ENCODE measurements at places on chromosomes 4 and X.
A peak's percentile ranks its signal among the peaks of the same experiment; 100 is the strongest.

DNA sequence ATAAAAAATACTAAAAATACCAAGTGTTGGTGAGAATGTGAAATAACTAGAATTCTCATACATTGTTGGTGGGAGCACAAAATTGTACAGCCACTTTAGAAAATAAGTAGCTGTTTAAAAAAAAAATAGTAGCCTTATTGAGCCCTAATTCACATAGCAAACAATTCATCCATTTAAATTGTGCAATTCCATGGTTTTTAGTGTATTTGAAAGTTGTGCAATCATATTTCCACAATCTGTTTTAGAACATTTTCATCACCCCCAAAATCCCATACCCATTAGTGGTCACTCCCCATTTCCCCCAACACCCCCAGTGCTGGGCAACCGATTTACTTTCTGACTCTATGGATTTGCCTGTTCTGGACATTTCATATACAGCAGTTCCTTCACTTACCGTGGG lies 37.1 kb downstream of the STX18 start:
- DNase-seq = no peak

DNA sequence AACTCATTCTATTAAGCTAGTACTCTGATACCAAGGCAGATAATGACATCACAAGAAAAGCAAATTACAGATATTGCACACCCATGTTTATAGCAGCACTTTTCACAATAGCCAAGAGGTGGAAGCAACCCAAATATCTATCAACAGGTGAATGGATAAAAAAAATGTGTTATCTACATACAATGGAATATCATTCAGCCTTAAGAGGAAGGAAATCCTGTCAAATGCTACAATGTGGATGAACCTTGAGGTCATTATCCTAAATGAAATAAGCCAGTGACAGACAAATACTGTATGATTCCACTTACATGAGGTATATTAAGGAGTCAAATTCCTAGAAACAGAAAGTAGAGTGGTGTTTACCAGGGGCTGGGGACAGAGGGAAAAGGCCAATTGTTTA lies 14.3 kb downstream of the FABP2 start:
- no peak for DNase-seq

DNA sequence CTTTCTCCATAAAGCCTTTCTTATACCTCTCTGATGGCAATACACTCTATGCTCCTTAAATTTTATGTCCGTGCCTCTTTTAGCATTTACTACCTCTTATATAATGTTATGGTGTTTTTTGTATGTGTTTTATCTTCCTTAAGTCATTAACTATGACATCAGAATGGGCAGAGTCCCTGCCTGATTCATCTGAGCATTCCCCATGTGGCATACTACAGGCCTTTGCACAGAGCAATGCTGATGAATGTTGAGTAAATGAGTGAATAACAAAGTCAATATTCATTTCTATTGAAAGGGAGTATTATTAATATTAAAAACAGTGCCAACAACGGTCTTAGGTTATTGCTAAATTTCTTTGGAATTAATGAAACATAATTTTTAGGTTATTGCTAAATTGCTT lies 18.8 kb upstream of the RPS6KA3 start:
- DNase-seq = no peak

GRCh38 chr4:24704149-24704548 lies 91.2 kb upstream of the SOD3 start:
- DNase-seq = no peak

DNA sequence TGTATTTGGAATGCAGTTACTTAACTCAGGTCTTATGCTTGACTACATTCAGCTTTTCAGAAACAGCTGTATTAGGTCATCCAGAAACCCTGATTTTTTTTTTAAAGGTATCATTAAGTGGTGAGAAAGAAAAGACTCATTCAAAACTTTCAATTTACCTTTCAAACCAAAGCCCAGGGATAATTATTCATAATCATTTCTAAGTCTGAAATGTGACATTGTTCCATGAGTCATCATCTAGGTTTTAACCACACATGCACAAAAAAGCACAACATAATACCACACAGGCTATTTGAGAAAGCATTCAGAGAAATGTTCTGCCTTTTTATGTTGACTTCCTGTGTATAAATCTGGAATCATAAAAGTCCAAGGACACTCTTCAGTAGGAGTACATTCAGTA lies 288.2 kb downstream of the IL1RAPL2 start:
- no peak for DNase-seq

- no peak for DNase-seq
Measured at GRCh38 chrX:34578237-34578636, 78.8 kb downstream of the TMEM47 start.

DNA sequence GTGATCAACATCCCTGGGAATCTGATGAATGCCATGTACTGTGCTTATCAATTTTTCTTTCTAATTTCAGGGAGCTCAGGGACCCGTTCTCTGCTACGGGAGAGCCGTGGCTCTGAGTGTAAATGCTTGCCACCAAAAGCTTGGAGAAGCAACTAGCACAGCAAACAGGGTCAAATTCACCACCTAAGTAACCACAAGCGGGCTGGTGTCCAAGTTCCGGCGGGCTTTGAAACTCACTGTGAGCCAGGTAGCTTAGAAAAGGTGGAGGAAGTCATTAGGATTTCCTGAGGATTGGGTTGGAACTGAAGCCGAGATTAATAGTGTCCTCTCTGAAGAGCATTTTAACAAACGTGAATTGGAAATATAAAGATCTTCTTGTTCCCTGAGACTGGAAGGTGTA lies 87.2 kb downstream of the CLDN34 start:
- DNase-seq = no peak

DNA sequence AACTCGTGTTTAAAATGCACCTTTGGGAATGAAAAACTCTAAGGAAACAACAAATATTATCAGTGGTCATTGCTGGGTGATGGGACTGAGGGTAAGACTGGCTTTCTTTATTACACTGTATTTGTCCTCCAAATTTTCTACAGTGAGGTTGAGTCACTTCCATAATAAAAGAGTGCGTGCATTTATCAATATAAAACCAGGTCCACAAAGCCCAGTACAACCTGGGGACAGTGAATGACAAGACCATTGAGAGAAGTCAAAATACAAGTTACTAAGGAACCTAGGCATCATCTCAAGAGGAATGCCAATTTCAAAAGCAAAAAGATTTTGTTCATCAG lies 76.4 kb downstream of the MAGED4 start:
- no peak for DNase-seq

DNA sequence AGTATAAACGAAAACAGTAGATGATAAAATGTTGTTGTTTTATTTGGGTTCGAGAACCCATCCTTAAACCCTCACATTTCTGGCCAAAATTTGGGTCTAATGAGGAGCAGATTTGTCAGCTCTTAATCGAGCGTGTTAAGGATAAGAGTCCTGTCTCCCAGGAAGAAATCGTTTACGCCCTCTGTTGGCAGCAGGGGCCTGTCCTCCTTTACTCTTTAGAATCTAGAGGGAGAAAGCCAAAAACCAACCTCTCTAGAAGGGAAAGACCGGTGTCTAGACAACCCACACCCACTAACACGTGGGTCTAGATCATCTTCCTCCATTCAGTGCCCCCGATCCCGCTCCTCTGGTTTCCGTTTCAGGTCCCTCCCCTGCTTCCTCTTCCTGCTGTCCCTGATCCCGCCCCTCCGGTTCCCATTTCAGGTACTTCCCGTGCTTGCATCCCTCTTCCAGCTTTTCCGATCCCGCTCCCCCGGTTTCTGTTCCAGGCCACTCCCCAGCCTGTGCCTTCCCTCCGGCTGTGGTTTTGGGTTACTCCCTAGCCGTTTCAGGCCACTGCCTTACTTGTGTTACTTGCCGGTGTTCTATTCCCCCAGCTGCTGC lies 339.1 kb downstream of the PAPSS1 start:
- DNase-seq = no peak

DNA sequence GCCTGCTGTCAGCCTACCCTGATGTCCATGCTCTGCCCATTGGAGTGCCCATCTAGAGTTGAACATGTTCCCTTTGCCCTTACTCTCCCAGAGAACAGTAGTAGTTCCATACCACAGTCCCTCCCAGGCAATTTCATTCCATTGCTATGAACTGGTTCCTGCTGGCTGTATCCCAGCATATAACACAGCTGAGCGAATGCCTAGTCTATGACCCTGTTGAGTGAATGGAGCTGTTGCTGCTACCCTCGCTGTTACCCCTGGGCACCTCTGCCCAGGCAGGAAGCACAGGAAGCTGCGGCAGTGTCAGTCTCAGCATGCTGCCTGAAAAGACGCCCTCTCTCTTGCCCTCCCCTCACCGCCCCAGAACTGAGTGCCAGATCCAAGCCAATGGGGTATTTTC lies 73.3 kb downstream of the SOX3 start:
- no peak for DNase-seq

- no peak for DNase-seq
Measured at GRCh38 chr4:74441744-74442143, 3.2 kb upstream of the AREG start.

GRCh38 chrX:6667048-6667768 lies 132.3 kb upstream of the VCX3A start:
- peak; percentile 10 for DNase-seq

DNA sequence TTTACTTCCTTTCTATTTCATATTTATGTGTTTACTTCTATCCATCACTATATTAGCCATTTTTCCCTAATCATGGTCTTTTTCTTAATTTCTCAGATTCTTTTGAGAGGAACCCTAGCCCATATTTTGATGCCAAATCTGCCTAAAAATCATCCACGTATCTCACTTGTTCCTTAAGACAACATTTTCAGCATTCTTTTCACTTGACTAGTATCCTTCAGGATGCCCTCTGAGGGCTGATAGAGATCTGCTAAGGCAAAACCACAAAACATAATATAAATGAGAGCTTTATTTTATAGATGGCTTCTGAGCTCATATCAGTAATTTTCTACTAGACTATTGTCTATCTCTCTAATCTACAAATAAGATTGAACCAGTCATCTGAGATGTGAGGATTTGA lies 341.9 kb downstream of the GPM6A start:
- no peak for DNase-seq

- no peak for DNase-seq
Measured at GRCh38 chrX:118853596-118853995, 30.0 kb downstream of the ZCCHC12 start.

GRCh38 chrX:87518504-87518903 lies 902 bp downstream of the KLHL4 start:
- DNase-seq = no peak

DNA sequence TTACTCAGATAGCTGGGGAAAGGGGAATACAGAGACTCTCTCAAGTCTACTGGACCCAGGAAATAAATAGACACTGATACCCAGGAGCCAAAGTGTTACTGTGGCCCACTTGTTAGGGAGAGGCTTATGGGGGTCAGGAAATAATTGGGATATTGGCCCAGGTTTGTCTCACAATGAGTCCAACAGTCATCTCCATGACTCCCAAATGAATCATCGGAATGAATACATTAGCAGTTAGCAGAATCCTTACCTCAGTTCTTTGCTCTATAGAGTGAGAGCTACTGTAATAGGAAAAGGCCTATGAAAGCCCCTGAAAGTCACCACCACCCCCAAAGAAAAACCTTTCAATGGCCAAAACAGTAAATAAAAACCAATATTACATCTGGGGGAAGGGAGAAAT lies 42.4 kb upstream of the ARHGEF6 start:
- no peak for DNase-seq

DNA sequence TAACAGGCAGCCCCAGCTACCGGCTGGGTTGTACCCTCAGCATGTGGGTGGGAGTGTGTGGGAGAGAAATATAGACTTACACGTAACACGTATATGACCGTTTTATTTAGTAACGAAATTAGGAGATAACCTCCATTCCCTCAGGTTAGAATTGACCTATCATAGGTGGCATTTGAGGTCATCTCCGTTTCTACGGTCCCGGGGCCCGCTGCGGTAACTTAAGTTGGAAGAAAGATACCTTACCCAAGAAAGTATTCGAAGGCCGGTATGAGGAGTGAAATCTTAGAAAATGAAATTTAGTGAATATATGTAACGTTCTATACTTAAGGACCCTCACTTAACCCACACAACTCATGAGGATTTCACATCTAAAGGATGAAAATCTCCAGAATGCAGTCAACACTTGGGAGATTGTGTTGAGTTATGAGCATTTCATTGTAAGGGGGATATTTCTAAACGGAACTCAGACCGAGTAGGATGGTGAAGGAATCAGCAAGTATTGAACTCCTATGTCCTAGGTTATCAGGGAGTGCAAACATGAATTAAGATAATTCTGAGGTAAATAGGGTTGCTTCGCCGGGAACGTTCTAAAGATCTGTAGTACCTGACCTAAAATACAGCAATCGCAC lies 891 bp downstream of the CISD2 start:
- DNase-seq = no peak

- peak; percentile 19 for DNase-seq
Measured at GRCh38 chrX:3550160-3550751, 163.2 kb downstream of the PRKX start.

GRCh38 chr4:82123934-82124333 lies 249.9 kb downstream of the HNRNPD start:
- no peak for DNase-seq

All from NCI-H345 (cell line).